ENCODE measurements at places on chromosomes 6 and 20.

DNA sequence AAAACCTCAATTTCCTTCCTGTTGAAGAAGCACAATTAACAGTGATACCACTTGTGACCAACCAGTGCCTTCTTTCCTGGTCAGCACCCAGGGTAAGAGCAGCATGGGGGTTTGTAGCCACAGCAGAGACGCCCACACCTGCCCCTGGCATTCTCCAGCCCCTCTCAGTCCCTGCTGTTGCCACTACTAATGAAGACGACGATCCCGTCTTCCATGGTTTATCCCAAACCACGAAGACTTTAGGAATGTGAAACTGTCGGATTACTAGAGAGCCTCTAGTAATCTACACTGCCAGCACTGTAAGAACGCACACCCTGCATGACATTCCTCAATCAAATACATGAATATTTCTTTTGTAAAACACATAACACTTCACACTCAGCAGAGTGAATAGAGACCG lies 60.0 kb downstream of the GINS1 start:
- no peak for DNase-seq

DNA sequence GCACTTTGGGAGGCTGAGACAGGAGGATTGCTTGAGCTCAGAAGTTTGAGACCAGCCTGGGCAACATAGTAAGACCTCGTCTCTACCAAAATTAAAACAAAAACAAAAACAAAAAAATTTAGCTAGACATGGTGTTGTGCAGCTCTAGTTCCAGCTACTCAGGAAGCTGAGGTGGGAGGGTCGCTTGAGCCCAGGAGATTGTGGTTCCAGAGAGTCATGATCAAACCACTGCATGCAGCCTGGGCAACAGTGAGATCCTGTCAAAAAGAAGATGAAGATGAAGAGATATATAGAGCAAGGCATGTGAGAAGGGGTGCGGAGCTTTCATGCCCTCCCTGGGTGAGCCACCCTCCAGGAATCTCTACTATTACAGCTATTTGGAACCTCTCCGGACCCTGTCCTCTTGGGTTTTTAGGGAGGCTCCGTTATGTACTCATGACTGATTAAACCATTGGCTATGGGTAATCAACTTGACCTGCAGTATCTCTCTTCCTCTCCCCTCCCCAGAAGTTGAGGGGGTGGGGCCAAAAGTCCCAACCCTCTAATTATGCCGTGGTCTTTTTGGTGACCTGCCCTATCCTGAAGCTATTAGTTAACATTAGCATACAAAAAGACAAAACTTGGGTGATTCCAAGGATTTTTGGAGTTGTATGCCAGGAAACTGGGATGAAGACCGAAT lies 9.0 kb downstream of the POLH start:
- DNase-seq, result no peak

GRCh38 chr6:161138543-161139303 lies 135.1 kb downstream of the AGPAT4 start:
- DNase-seq, result no peak

- no peak for DNase-seq
Observed at GRCh38 chr20:22522701-22523100, 61.7 kb downstream of the FOXA2 start.

DNA sequence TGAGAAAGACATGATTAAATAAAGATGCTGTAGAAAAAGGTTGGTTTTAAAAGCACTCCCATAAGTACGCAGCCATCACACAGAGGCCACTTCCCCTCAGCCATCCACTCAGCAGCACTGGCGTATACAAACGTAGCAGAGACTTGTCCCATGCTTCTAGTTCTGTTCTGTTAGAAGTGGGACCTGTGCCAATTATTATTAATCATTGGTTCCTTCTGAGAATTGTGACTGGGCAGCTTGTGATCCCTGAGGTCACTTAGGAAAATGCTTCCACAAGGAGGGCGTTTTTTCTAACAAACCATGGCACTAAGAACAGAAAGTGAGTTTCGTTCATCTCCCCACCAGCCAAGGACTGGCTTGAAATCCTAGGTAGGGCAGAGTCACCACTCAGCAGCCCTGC lies 53.9 kb downstream of the FAM120B start:
- DNase-seq, result no peak

DNA sequence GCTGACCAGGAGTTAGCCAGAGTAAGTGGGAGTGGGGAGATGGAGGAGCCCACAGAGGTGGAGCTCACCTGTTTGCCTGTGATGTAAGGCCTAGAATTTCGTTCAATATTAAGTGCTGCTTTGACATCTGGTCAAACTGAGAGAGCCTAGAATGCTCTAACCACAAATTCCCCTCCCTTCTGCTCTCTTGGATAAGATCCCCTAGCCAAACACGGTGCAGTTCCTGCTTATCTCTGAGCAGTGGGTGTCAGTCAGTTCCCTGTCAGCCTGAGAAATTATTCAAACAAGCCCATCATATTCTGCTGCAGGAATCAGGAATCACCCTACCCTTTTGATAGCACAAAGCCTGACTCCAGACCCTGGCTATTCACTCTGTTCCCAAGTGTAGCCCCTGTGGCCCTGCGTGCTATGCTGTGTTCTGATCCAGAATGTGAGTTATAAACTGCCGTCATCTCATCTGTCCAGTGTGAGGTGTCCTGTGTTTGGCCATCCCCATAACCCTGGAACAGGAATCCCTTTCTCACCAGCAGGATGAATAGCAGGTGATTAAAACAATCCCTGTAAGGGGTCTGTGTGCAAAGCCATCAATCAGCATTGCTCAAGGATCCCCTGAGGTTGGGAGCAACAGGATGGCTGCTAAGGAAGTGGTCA lies 31.8 kb upstream of the ZNF133 start:
- no peak for DNase-seq

- DNase-seq, result no peak
Observed at GRCh38 chr6:5046430-5046829, 38.7 kb upstream of the PPP1R3G start.

DNA sequence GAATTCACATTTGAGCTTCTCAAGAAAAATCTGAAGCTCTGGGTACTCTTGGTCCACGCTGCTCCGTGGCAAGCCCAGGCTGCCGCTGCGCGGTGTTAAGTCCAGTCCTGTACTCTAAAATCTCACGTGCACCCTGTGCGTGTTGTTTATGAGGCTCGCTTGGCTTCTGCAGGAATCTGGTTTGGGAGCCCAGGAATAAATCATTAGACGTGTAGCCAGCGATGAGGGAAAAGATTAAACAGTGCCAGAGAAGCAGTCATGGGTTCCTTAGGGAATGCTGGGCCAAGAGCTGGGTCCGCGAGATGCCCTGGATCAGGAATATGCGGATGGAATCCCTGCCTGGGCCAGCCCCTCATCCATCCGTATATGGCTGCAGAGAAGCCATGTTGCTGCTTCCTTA lies 87.3 kb downstream of the KCNB1 start:
- DNase-seq, result no peak

GRCh38 chr6:136501514-136501913 lies 48.7 kb downstream of the MAP7 start:
- no peak for DNase-seq

Measured in SW 1271 (cell line).